ENCODE measurements at places on chromosomes 13 and 19. TPM values are rescaled to one million over a fixed set of nuclear protein-coding genes. Genes with fewer than 3 reads are reported as not detected.

ZNF805 gene
- 1.7 TPM for total RNA-seq

COL4A2 gene
- total RNA-seq: 173 TPM

KIR3DL3 gene
- total RNA-seq: not detected

INSL3 gene
- total RNA-seq: not detected

SMAD9 gene
- 0.14 TPM for total RNA-seq

USP12 gene
- total RNA-seq: 17.6 TPM

WDR88 gene
- 0.28 TPM for total RNA-seq

SIGLEC8 gene
- total RNA-seq: not detected

HPN gene
- total RNA-seq: 0.08 TPM

TMPRSS9 gene
- total RNA-seq: not detected

C5AR2 gene
- 11.9 TPM for total RNA-seq

CCDC122 gene
- 3.2 TPM for total RNA-seq

ZFP14 gene
- total RNA-seq: 1.5 TPM

ZNF480 gene
- total RNA-seq: 6.1 TPM

KLK14 gene
- total RNA-seq: 0.17 TPM

SULT2B1 gene
- 15.6 TPM for total RNA-seq

LGALS14 gene
- total RNA-seq: not detected

CLEC17A gene
- total RNA-seq: not detected

S1PR5 gene
- 1.2 TPM for total RNA-seq
